Osteocyte (in vitro differentiated cells): ENCODE measurements at places on chromosomes 1 and 21. TPM values are rescaled to one million over a fixed set of nuclear protein-coding genes. Genes with fewer than 3 reads are reported as not detected.

DNA sequence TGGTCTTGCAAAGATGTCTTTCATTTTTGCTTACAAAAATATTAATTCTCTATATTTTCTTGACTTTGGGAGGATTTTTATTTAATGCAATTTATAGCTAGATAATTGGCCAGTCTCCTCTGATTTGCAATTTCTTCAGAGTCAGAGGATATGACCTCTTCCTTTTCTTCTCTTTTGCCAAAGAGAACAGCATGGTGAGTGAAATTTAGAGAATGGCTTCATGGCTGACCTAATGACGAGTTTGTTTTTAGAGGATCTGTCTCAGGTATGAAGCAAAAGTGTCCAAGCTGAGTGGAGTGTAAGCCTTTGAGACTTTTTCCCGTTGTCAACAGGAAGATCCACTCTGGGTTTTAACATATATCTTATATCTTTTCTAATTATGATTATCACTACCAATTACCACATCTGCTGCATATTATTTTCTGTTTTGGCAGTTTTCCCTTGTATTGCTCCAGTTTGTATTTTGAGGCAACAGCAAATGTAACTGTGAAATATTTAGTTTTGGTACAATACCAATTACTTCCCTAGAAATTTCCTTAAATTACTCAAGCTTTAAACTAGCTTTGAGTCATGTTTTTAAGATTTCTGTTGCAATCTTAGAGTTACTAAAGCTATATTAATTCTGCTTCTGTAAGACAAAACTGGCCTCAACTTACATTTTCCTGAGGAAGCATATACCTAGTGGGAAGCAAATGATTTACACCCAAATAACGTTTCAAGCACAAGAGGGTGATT is 332.8 kb upstream of the ZRANB2 start:
- H3K27ac ChIP-seq: no peak overlapping the region
- no peak overlapping the region for H3K4me3 ChIP-seq
- no peaks in the 10 kb centered on the region for H3K36me3 ChIP-seq

GRCh38 chr1:228472655-228473054 is 14.5 kb upstream of the RNF187 start:
- H3K36me3 ChIP-seq: no peaks in the 10 kb centered on the region
- peak overlapping the region; percentile 9 for H3K27ac ChIP-seq
- peaks cover 15% of the 10 kb centered on the region for H3K4me1 ChIP-seq
- no peak overlapping the region for H3K4me3 ChIP-seq

DNA sequence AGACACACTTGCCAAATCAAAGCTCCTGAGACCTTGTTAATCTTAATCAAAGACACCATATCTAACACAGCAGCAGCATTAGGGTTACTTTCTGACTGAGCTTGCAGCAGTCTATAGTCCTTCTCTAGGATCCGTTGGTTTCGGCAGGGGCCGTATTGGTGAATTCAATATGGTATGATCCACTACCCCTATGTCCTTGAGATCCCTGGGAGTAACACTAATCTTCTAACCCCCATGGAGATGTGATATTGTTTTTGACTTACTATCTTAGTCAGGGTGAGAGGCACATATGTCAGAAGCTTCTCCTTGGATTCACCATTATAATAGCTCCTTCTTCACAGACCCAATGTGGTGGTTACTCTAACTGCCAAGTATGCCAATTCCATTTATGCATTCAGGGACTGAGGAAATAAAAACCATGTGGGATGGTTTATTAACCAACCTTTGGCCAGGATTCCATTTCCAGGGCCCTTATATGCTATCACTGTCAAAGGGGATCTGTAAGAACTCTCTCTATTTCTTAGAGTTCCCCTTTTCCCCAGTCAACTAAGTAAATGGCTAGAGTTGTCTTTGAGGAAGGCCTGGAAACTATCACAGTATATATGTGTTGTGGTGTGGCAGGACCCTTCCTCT is 673.6 kb upstream of the USP24 start:
- DNase-seq: no peak
- H3K36me3 ChIP-seq: peaks cover 14% of the 10 kb centered on the region
- H3K27ac ChIP-seq: no peak overlapping the region
- H3K4me1 ChIP-seq: peaks cover 9% of the 10 kb centered on the region
- no peaks in the 10 kb centered on the region for H3K27me3 ChIP-seq

Gene KLHDC8A
- total RNA-seq: not detected in 2 replicates

DNA sequence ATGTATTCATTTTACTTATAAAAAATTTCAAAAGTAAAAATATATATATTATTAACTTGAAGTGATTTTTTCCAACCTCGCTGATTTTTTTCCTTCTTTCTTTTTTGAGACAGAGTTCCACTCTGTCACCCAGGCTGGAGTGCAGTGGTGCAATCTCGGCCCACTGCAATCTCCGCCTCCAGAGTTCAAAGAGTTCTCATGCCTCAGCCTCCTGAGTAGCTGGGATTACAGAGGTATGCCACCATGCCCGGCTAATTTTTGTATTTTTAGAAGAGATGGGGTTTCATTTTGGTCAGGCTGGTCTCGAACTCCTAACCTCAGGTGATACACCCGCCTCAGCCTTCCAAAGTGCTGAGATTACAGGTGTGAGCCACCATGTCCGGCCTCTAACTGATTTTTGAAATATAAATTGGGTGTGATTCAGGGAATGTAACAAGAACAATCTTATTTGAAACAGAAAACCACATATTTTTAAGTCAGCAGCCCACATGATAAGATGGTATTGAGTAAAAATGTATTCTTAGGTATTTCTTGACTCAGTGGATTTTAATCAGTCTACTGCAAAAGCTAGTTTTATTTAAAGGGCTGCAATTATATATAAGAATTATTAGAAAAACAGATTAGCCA is 30.0 kb downstream of the ZBTB8B start:
- no peak for DNase-seq
- no peaks in the 10 kb centered on the region for H3K27me3 ChIP-seq
- no peak overlapping the region for H3K27ac ChIP-seq
- H3K4me3 ChIP-seq: no peak overlapping the region
- peaks cover 16% of the 10 kb centered on the region for H3K4me1 ChIP-seq

Gene FMOD
- total RNA-seq: not detected in 2 replicates

GRCh38 chr1:55635856-55636255 is 420.7 kb upstream of the USP24 start:
- peak overlapping the region; percentile 38 for H3K4me3 ChIP-seq
- peaks cover 75% of the 10 kb centered on the region for H3K4me1 ChIP-seq
- H3K27me3 ChIP-seq: no peaks in the 10 kb centered on the region

GRCh38 chr1:159612211-159612885 is 24.7 kb downstream of the APCS start:
- no peaks in the 10 kb centered on the region for H3K36me3 ChIP-seq
- no peaks in the 10 kb centered on the region for H3K4me1 ChIP-seq
- no peak overlapping the region for H3K27ac ChIP-seq
- H3K27me3 ChIP-seq: no peaks in the 10 kb centered on the region
- H3K4me3 ChIP-seq: no peak overlapping the region
